ENCODE measurements at places on chromosomes 7 and 10. TPM values are rescaled to one million over a fixed set of nuclear protein-coding genes. Genes with fewer than 3 reads are reported as not detected.

GBX1 gene
- 0.22 TPM for polyA plus RNA-seq

GRCh38 chr7:115224922-115225321, 303.0 kb downstream of the MDFIC start:
- no peak for DNase-seq

DNA sequence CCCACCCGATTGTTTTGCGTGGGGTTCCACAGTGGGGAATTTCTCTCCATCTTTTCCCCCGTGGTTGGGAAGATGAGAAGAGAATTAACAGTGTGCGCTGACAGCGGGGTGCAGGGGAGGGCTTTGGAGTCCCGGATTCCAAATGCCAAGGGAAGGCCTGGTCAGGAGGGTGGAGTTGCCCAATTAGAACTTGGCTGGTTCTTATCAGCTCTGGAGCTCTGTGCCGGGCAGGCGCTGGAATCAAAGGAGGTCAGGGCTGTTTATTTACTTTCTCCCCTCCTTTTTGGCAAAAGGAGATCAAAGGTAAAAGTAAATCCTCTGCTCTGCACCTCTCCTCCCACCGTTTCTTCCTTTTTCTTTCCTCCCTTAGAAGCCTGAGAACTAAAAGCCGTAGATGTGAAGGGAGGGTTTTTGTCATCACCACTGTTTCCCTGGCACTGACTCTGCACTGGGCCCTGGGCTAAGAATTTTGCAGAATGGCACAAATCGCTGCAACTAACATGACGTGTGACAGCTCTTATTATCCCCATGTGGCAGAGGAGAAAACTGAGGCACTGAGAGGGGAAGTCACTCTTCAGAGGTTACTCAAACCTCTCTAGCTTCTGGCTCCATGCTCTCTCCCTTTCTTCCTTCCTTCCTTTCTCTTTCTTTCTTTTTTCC, 95.2 kb upstream of the ZNF716 start:
- DNase-seq: no peak

DNA sequence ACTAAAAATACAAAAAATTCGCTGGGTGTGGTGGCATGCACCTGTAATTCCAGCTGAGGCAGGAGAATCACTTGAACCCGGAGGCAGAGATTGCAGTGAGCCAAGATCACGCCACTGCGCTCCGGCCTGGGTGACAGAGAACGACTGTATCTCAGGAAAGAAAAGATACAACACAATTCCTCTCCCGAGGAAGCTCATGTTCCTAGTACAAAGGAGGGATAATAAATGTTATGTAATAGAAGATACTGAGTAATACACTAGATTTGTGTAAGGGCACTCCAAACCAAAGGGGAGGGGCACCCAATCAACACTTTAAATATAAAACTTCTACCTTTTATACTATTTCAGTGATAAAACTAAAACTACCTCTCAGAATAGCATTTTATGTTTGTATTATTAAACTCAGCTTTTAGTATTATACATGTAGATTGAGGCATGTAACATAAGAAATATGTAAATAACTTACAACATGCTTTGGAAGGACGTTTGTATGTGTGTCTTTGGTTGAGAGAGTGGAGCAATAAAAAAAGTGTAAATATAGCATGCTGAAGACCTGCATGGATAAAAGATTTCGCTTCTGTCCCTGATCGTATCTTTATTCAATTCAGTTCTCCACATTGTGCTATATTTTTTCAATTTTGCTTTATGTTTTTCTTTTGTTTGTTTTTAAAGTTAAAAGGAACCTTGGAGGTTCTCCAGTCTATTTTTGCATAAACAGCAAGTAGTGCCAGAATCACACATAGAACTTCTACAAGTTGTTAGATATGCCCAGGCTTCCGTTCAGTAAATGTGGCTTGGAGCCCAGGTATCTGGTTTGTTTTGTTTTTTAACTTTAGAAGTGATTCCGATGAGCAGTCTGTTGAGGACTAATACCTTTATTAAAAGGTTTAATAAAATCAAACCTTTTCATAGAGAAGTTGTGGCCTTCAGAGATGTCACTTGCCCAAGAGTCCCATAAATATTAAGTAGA, 71.9 kb downstream of the WAC start:
- DNase-seq: no peak

MYOF gene
- polyA plus RNA-seq: 29.2 TPM

DNA sequence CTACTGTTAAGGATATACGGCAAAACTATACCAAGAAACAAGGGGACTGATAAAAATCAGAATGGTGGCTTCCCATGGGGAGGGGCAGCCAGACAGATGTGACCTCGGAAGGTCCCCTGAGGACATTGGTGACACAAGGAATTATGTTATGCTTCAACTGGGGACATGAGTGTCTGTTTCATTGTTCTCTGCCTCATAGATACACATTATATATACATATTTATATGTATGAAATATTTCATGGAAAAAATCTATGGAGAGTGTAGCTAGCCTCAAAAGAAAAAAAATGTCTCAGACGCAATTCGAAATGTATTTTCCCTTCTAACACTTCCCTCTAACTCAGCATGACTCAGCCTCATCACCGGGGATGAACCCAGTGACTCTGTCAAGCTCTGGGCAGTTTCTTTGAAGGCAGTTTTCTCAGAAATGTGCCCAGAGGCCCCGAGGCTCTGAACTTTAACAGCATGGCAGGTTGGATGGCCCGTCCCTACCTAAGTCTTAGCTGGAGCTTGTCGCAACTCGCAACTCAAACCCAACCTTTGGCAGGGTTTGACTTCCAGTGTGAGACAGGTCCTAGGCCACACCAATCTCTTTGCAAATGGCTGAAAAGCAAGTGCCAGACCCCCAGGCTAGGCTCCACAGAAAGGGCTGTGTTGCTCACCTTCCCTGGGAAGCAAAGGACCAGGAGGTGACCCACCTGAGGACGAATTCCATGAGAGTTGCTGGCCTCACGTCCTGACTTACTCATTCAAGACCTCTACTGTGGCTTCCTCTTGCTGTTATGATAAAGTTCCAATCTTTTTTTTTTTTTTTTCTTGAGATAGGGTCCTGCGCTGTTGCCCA, 86.9 kb downstream of the CARD11 start:
- no peak for DNase-seq

DNA sequence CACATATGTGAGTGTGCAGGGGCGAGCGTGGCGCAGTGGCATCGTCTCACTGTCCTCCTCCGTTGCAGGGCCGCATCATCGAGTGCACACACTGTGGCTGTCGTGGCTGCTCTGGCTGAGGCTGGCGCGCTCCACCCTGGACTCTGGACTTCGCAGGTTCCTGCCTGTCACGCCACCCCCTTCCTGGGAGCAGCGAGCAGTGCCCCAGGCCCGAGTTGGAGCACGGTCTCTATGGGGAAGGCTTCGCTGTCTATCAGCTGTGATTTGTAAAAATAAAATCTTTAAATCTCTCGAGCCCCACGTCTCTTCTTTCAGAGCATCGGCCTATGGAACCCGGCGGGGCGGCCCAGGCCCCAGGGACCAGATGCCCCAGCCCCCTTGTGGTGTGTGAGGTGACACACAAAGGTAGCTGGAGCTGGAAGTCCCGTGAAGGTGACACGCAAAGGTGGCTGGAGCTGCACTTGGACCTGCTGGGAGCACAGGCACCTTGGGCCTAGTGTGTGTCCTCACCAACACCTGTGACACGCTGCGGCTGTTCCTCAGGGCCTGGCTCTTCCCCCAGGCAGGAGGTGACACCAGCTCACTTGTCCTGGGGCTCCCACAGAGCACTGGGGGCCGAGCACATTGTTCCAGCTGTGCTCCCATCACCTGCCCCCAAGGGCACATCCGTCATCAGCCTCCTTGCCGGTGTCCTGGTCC, 10.7 kb downstream of the BUD31 start:
- DNase-seq: no peak

GRCh38 chr7:4749363-4749762, 26.1 kb upstream of the AP5Z1 start:
- no peak for DNase-seq

DNA sequence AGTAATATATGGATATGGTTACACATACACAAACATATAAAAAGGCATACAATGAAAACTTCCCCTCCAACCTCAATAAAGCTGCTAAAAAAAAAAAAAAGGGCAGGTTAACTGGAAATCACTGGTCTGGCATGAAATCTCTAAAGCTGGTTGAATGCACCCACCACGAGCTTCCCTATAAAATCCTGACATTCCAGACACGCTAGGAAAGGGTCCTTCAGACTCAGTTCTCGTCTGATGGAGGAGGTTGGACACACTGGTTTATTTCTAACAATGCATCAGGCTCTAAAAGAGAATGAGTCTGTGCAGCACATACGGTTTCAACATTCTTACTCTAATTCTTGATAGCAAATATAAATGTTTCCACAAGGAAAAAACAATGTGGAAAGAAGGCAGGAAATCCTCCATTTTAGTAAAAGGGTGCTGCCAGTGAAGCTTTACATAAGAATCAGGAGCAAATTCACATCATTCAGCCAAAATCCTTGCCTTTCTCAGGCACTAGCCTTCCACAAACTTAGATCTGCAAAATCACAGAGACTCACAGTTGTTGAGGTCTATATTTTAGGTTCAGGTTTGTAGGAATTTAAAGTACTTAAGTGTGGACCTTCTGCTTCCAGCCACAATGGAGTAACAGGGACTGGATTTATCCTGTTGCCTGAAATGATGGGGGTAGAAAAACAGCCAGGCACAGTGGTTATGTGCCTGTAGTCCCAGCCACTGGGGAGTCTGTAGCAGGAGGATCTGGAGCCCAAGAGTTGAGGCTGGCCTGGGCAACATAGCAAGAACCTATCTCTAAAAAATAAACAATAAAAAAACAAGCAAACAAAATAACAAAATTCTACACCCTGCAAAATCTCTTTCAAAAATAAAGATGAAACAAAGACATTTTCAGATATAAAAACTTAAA, 73.5 kb downstream of the CYTH3 start:
- DNase-seq: no peak

GRCh38 chr10:82497439-82497838, 622.4 kb downstream of the NRG3 start:
- no peak for DNase-seq

- no peak for DNase-seq
These were observed 6.9 kb downstream of the TMEM60 start for GRCh38 chr7:77791336-77791735.

LIPJ gene
- polyA plus RNA-seq: 0.10 TPM

GRCh38 chr7:51290304-51290637, 26.3 kb downstream of the COBL start:
- no peak for DNase-seq

All from left kidney (tissue), 8 donors.